ENCODE measurements at places on chromosomes 5 and 9. TPM values are rescaled to one million over a fixed set of nuclear protein-coding genes. Genes with fewer than 3 reads are reported as not detected.

Gene BNC2
- 4.9 TPM for total RNA-seq

Gene NUTM2F
- 0.40 TPM for total RNA-seq

Gene LCN12
- total RNA-seq: 4.1 TPM

Gene TNC
- total RNA-seq: 92.5 TPM

Gene OBP2B
- 1.6 TPM for total RNA-seq

Gene ENHO
- 20.9 TPM for total RNA-seq

Gene DCAF10
- total RNA-seq: 30.5 TPM

Gene C7
- 147 TPM for total RNA-seq

Gene GPX8
- total RNA-seq: 8.4 TPM

Gene CCNO
- 7.2 TPM for total RNA-seq

Gene SUSD3
- 2.2 TPM for total RNA-seq

Gene ZNF354C
- total RNA-seq: 5.7 TPM

Gene COL23A1
- 2.7 TPM for total RNA-seq

Gene IL9
- not detected for total RNA-seq

Gene TIFAB
- total RNA-seq: not detected

Gene AP3S1
- 163 TPM for total RNA-seq

Gene PAEP
- 3.0 TPM for total RNA-seq

Gene NRG2
- 6.6 TPM for total RNA-seq

Gene TXNDC8
- not detected for total RNA-seq

Gene PDZD2
- total RNA-seq: 59.5 TPM

Gene RANBP17
- total RNA-seq: 19.8 TPM

Gene DOLPP1
- 13.5 TPM for total RNA-seq

Gene CLIC3
- total RNA-seq: 4.2 TPM

Gene KCNMB1
- 9.1 TPM for total RNA-seq

Gene WNK2
- 136 TPM for total RNA-seq

Gene BASP1
- total RNA-seq: 346 TPM

Gene SPATA6L
- total RNA-seq: 3.1 TPM

Gene RNF14
- 66.9 TPM for total RNA-seq

Gene PLAC8L1
- not detected for total RNA-seq

Gene ADAMTS19
- total RNA-seq: 3.0 TPM

Gene MARVELD2
- 30.1 TPM for total RNA-seq

Gene EFCAB9
- total RNA-seq: not detected

Gene BSPRY
- total RNA-seq: 8.4 TPM

Gene NSUN2
- total RNA-seq: 54.5 TPM

Gene SLC6A3
- not detected for total RNA-seq

Gene PRRX2
- total RNA-seq: 14.3 TPM

Gene MTRR
- 64.6 TPM for total RNA-seq

Gene CKS2
- 87.4 TPM for total RNA-seq

Gene PRUNE2
- total RNA-seq: 58.6 TPM

Gene MGAT4B
- total RNA-seq: 82.7 TPM

Gene PCDHB8
- total RNA-seq: 2.6 TPM

Gene TMEM174
- not detected for total RNA-seq

Gene OLFML2A
- 18.5 TPM for total RNA-seq

Gene NFIB
- total RNA-seq: 131 TPM

Gene ECSCR
- 5.3 TPM for total RNA-seq

Gene CAMK4
- 14.0 TPM for total RNA-seq

Gene KIF4B
- not detected for total RNA-seq

Gene DOCK8
- total RNA-seq: 24.6 TPM

Measured in prostate gland (tissue), 2 donors.